ENCODE measurements at places on chromosomes 12 and 14.

DNA sequence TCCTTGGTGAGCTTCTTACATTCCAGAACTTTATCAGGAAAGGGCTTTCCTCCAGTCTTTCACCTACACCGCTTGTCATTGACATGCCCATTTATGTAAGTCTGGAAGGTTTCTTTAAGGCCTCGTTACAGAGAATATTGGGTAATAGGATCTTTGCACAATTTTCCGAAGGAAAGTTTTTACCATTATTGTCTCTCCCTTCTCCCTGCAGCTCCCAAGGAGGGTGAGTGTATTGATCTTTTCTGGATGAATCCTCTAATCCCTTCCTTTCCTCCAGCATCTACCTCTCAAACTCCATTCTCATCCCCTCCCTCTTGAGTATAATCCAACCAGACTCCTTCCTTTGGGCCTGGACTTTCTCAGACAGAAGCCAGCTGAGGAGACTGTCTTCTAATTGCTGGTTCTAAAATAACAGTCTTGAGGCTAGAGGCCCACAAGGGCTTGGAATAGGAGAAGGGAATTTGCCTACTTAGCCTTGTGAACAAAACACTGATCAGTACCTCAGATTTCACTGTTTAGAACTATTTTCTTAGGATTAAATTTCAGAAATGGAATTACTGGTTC is 21.8 kb downstream of the WNK1 start:
- DNase-seq = no peak

DNA sequence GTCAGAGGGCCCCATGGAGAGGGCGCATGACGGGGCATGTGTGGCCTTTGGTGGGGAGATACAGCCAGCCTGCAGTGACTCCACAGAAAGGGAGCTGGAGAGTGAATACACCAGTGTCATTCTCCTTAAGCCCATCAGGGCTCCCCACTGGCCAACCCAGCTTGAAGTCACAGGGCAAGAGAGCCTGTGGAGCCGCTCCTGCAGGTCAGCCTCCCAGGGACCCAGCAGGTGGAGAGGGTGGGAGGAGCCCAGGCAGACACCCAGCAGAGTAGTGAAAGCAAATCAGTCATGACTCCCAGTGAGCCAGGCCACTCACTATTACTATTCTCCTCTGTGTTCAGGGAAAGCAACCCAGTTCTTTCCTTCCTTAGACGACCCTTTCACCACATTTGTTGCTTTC is 110.0 kb upstream of the CPM start:
- DNase-seq = no peak

- DNase-seq = no peak
Measured at GRCh38 chr12:4080213-4080612, 193.3 kb upstream of the CCND2 start.

GRCh38 chr14:24411443-24412389 is 12.9 kb downstream of the NYNRIN start:
- DNase-seq = no peak

DNA sequence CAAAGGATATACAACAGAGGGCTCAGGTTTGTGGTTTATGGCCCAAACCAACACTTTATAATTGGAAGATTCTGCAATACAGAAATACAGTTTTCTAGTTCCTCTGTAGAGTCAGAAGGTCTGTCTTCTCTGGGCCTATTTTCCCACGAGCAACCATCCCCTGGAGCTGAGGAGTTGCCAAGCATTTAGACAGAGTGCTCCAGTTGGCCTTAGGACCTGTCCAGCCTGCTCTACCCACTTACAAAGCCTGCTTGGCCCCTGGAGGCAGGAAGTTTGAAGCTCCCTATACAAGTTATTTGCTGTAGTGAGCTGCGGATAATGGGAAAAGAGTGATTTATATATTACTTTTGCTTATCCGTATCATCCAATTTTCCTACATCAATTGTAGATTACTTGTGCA is 60.8 kb upstream of the HSPB8 start:
- DNase-seq = no peak
